ENCODE measurements at places on chromosomes 1 and 21.

DNA sequence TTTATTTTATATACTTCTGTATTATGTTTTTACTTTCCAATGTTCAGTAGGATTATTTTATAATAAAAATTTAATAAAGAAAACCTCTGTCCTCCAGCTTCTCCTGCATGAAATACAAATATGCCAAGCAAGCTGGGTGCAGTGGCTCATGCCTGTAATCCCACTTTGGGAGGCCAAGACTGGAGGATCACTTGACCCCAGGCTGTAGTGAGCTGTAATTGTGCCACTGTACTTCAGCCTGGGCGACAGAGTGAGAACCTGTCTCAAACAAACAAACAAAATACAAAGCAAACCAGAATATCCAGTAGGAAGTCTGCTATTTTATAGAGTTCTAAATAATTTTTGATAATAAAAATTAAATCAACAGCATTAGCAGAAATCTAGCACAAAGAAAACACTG lies 168.8 kb downstream of the EIF4G3 start:
- DNase-seq, result no peak

DNA sequence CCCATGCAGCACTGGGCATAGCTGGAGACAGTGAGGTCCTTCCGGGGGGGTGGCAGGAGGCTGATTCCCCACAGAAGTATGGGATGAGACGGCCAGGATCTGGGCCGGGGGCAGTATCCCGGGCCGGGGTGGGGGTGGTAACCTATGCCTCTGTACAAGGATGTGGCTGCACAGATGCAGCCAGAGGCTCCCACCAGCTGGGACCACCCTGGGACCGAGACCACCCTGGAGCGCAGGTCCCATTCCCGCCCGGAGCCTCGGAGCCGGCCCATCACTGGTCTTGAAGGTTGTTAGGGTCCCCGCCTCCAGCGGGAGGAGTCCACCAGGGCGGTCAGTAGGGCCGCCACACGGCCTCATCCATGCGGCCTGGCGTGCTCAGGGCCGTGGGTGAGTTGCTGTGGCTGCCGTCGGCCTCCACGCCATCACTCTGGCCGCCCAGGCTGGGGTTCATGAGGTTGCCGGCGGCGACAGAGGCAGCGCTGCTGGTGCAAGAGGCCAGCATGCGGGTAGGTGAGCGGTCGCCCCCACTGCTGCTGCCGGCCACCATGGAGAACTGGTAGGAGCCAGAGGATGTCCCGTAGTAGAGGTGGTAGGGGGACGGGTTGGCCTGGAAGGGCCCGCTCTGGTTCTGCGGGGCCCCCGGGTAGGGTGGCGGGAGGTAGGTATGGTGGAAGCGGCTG lies 28.1 kb downstream of the RUNX3 start:
- DNase-seq, result no peak

GRCh38 chr1:44038876-44039657 lies 7.8 kb upstream of the SLC6A9 start:
- DNase-seq, result no peak

DNA sequence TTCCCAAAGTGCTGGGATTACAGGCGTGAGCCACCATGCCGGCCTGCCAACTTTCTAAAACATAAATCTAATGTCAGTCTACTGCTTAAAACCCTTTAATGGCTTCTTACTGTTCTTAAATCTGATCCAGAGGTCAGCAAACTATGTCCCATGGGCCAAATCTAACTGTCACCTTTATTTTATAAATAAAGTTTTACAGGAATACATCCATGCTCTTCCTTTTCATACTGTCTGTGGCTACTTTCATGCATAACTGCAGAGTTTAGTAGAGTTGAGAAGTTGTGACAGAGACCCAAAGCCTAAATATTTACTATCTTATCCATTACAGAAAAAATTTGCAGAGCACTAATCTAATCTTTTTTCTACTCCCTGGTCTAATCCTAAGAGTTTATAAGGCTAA lies 3.8 kb downstream of the ERI3 start:
- DNase-seq, result no peak

- DNase-seq, result no peak
Observed at GRCh38 chr1:15760520-15761211, 2.1 kb downstream of the FBLIM1 start.

GRCh38 chr1:8879922-8880676 lies 1.6 kb upstream of the ENO1 start:
- DNase-seq, result peak; percentile 80

DNA sequence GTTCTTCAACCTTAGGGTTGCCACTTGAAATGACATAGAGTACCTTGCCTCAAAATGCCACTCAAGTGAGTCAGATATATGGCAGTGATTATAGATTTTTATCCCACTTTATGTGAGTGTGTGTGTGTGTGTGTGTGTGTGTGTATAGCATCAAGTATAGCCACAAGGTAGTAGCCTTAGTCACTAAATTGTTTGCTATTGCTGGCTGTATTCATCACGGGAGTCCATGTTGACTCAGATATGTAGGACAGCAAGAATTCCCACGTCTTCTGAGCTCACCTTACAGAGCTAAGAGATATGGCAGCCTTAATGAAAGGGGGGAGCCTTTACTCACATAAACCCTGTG lies 9.3 kb downstream of the ETS2 start:
- DNase-seq, result no peak

- peak; percentile 57 for DNase-seq
Observed at GRCh38 chr1:198465201-198466144, 75.0 kb downstream of the ATP6V1G3 start.

- DNase-seq, result no peak
Observed at GRCh38 chr1:162192306-162192678, 122.8 kb downstream of the NOS1AP start.

DNA sequence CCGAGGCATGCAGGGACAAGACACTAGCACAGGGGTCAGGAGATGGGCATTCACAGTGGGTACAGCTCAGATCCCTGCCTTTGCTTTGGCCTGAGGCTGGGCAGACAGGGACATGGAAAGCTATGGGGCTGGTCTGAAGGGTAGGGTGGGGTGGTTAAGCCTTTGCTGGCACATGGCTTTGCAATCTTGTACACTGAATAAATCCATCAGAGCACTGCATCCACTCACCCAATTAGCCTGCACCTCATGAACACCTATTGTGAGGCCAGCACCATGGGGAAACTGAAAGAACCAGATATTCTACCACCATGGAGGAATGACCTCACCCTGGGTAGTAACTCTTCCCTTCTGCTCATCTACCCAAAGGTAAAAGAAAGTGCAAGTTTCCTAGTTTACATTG lies 199.6 kb upstream of the LMO4 start:
- no peak for DNase-seq

- DNase-seq, result no peak
Observed at GRCh38 chr1:41536361-41536802, 51.9 kb upstream of the EDN2 start.

DNA sequence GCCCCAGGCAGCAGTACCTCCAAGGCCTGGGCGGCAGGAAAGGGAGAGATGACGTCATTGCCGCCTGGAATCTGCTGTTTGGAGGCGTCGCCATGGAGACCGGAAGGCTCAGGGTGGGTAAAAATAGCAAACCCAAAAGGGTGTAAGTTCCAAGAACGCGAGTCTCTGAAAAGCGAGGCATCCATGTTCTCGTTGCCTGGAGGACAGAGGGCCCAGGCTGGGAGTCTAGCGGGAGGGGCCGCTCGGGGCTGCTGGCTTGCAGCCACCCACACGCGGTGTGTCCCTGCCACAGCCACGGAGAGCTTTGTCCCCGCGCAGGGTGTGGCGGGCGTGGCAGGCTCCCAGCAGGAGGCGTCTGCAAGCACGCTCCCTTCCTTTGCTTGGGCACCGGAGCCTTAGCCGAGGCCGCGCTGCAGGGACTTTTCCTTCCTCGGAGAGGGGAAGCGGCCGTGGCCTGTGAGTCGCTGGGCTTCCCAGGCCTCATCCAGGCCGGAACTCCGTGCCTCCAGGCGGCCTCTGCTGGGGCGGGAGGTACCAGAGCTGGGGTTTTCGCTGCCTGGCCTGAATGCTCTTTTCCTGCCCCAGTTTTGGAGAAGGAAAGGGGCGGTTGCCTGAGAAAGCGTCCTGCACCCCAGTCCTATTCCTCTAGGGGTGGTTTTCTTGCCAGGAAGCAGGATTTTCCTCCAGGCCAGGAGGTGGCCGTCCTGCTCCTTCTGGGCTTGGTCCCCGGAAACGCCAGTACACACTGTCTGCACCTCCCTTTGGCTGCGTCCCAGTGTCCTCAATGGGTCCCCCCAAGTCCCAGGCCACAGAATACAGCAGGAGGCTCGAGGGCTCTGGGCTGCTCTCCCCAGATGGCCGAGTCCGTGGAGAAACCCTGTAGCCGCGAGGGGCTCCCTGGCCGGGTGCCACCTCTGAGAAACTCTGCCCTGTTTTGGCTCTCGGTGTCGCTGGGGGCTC lies 15.3 kb upstream of the SKI start:
- DNase-seq, result peak; percentile 73

DNA sequence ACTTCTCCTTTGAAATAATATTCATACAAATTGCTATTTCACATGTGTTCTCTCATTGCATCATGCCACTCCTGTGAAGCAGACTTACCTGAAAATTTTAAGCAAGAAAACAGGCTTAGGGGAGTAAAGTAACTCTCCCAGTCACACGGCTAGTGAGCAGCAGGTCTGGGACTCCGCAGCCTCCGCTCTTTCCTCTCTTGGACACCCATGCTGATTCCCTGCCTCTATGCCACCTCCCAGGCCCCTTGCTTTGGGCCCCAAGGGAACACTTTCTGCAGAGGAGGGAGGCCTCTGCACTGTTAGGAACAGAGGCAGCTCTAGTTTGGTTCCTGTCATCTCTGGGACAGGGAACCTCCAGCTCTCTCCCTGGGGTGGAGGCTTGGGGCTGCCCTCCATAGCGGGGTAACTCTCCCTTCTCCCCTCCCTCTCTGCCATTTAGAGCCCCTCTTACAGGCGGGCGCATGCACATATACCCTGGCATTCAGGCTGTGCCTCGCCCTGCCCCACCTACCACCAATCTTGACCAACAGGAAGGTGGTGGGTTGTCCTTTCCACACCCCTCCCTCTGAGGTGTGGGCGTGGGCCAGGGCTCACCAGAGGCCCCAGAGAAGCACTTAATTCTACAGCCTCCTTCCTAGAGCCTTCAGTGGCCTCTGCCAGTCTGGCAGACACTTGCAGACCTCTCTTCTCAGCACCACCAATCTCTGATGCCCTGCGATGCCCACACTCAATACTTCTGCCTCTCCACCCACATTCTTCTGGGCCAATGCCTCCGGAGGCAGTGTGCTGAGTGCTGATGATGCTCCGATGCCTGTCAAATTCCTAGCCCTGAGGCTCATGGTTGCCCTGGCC lies at the start of gene RXFP4:
Gene RXFP4, plus strand, starts transcription at position 646 of the 852 bp plus-strand sequence. Its CDS starts 72 bp downstream, at position 718.
- DNase-seq, result no peak

DNA sequence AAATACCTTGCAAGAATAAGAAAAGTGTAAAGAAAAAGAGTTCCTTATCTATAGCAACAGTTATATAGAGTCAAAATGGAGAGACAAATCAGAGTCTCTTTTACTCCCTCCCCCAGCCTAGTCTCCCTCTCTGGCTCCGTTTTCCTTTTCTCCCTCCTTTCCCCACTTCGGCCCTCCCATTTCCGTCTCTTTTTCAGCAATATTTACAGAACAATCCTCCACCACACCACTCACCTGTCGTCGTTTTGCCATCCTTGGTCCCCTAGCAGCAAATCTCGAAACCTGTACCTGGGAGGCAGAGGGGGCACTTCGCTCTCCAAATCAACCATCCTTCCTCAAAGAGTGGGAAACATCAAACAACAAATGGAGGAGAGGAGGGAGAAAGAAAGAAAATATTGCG lies 259 bp downstream of the KCNT2 start:
- no peak for DNase-seq

- DNase-seq, result no peak
Observed at GRCh38 chr1:160082926-160083325, 1.6 kb downstream of the KCNJ9 start.

DNA sequence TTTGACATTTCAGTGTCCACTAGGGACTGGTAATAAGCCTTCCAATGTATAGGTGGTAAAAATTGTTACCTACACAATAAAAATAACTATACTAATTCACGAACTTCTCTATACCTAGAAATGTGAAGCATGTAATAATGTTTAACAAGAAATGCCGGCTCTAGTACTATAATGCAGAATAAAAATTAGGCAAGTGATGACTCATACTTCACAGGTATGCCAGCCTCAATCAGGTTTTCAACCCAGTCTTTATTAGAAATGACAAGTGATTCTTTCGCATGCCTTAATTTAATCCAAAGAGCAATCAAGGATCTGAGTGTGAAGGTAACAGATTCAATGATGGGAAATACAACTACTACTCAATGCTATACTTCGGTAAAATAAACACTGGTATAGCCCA lies 134.9 kb downstream of the RERE start:
- no peak for DNase-seq

DNA sequence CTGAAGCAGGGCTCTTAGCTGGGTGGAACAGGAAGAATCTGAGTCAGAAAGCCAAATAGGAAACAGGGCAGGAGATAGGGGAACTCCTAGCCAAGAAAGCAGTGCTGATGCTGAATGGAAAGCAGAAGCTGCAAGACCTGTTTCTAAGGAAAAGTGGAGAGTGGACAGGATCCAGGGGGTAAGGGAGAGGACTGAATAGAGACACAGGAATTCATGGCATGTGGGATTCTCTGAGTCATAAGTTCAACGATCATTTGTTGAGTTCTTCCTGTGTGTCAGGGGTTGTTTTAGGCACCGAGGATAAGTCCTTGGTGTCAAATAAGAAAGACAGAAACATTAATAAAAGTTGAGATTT lies 153.8 kb upstream of the FGGY start:
- no peak for DNase-seq

- no peak for DNase-seq
Observed at GRCh38 chr21:43190544-43190943, 21.7 kb downstream of the CRYAA start.

GRCh38 chr1:19311503-19311930 lies 427 bp downstream of the AKR7A2 start:
- DNase-seq, result no peak

DNA sequence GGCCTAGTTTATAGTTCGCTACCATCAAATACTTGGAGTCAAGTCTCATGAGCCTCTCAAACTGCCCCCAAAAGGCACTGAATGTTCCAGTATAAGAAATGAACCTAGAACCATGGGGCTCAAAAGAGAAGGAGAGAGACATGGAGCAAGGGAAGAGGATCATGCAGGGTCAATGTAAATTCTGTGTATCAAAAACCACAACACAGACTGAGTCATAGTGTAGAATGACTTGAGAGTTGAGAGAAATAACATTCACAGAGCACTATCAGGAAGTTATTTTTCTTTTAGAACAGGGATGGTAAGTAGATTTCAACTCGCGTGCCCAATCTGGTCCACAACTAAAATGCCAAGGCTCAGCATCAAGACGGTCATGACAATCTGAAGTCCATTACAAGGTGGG lies 59.8 kb downstream of the GNG12 start:
- no peak for DNase-seq

- no peak for DNase-seq
Observed at GRCh38 chr1:55250399-55251075, 35.4 kb upstream of the USP24 start.

GRCh38 chr21:16578912-16579311 lies 849.1 kb downstream of the USP25 start:
- no peak for DNase-seq

GRCh38 chr1:189524501-189524900 lies 953.2 kb downstream of the BRINP3 start:
- no peak for DNase-seq

GRCh38 chr21:44643741-44644310 lies 2.4 kb upstream of the KRTAP10-11 start:
- DNase-seq, result no peak

GRCh38 chr1:23899070-23899469 lies 14.1 kb downstream of the CNR2 start:
- DNase-seq, result no peak

- no peak for DNase-seq
Observed at GRCh38 chr1:75092141-75092540, 42.0 kb upstream of the LHX8 start.

Measured in CD4-positive, alpha-beta T cell treated with Interleukin-4 for 4 hours (primary cell).